ENCODE measurements at places on chromosomes 7 and 10. TPM values are rescaled to one million over a fixed set of nuclear protein-coding genes. Genes with fewer than 3 reads are reported as not detected.

The ARHGEF35 gene
- polyA plus RNA-seq = 18.7 TPM

The C7orf57 gene
- polyA plus RNA-seq = 1.4 TPM

The SPDYE11 gene
- 1.0 TPM for polyA plus RNA-seq

The GJC3 gene
- 1.4 TPM for polyA plus RNA-seq
